ENCODE measurements at places on chromosomes 4 and X.

DNA sequence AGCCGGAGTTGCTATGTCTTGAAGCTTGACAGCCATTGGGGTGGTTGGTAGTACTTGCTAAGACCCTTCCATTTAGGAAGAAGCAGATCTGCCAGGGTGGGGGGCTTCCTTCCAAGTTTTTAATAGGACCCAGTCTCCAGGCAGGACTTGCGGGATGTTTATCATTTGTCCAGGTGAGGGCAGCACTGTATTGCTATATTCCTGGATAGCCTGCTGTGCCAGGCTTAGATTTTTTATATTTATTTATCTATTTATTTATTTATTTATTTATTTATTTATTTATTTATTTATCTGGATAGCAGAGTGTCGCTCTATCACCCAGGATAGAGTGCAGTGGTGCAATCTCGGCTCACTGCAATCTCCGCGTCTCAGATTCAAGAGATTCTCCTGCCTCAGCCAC, 87.4 kb upstream of the CT45A1 start:
- no peak for DNase-seq

GRCh38 chr4:124306352-124306751, 406.2 kb downstream of the ANKRD50 start:
- no peak for DNase-seq

DNA sequence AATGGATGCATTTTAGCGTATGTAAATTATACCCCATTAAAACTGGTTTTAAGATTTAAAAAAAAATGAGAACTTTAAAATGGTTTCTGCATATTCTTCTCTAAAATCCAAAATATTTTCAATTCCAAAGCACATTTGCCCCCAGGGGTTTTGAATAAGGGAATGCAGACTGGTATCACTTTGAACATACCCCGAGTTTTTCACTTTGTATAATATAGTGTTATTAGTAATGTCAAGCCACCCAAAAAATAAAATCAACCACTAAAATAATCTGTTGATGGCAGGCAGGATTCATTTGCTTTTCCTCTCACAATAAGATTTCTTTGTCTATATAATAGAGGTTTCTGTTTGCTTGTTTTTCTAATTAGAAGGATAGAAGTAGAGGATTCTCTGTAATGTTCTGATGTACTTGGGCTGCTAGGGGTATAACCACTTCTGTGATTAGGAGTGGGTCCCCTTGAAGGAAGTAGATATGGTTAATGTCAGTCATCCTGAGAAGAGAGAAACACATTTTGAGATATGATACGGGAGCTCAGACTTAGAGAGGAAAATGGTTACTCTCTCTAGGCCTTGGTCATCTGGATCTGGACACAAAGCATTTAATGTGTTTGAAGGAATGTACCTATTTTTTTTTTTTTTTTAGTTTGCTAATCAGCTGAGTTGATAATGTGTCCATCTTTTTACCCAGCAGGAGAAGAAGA, 9.3 kb upstream of the LIN54 start:
- DNase-seq, result no peak

- DNase-seq, result no peak
These were observed 89.0 kb upstream of the BANK1 start for GRCh38 chr4:101701551-101701950.

DNA sequence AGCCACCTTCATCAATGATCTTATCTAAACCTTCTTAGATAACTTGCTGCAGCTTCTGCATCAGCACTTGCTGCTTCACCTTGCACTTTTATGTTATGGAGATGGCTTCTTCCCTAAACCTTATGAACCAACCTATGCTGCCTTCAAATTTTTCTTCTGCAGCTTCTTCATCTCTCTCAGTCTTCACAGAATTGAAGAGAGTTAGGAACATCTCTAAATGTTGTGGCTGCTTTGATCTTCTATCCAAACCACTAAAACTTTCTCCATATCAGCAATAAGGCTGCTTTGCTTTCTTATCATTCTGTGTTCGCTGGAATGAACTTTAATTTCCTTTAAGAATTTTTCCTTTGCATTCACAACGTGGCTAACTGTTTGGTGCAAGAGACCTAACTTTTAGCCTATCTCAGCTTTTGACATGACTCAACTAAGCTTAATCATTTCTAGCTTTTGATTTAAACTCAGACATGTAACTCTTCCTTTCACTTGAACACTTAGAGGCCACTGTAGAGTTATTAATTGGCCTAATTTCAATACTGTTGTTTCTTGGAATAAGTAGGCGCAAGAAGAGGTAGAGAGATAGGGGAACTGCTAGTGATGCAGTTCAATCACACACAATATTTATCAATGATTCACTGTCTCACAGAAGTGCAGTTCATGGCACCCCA, 36.1 kb upstream of the CORIN start:
- no peak for DNase-seq

- no peak for DNase-seq
These were observed 710.0 kb downstream of the CCSER1 start for GRCh38 chr4:90837241-90837640.

- DNase-seq, result no peak
These were observed 1574.7 kb downstream of the STIM2 start for GRCh38 chr4:28435314-28435713.

DNA sequence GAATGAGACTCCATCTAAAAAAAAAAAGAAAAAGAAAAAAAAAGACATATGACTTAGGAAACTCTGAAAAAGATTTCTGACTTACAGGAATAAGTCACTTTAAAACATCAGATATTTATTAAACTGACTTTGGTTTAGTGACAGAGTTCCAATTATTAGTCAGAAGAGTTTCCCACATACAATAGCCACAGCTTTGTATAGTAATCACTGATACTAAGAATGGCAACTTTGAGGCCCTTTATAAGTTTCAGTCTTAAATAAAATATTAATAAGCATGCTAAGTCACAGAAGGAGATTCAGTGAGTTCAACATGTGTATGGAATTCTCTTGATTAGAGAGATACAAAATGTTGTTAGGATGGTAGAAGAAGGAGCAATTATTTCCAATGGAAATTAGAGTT, 652.3 kb upstream of the AMOT start:
- no peak for DNase-seq

GRCh38 chrX:131271274-131271673, 17.8 kb downstream of the IGSF1 start:
- no peak for DNase-seq

GRCh38 chr4:99848591-99849001, 32.0 kb downstream of the DAPP1 start:
- no peak for DNase-seq

DNA sequence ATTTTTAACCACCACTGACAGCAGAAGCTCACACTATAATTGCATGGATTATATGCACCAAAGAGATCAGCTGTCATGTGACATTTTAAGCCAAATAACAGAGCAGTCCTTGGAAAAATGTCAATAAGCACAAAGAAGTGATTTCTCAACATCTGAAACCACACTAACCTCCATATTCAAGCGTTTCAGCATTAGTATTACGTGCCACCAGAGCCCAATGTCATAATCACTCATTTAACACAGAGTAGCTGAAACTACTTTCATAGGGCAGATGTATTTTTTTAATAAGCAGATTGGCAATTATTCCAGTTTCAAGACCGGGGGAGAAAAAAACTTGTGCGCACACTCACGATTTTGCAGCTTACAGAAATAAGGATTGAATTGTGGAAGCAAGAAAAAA, 76.6 kb downstream of the SH3KBP1 start:
- DNase-seq, result no peak

- no peak for DNase-seq
These were observed 285.0 kb upstream of the BOD1L1 start for GRCh38 chr4:13912436-13912925.

DNA sequence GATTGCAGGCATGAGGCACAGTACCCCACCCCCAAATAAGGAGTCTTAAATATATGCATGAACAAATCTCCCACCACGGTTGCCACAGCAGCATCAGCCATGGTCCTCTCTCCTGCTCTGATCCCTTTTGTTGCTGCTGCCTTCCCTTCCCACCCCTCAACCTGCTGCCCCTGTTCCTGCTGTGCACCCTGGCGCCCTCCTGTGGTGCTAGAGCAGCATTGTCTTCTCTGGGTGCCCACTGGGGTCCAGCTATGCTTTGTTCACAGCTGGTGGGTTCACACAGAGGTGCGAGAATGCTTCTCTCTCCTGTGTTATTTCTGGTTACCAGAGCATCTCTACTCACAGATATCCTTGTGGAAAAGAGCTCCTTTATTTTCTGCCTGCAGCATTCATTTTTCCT, 116.2 kb downstream of the GATB start:
- no peak for DNase-seq

GRCh38 chr4:107098401-107098800, 62.3 kb upstream of the DKK2 start:
- no peak for DNase-seq

- DNase-seq, result no peak
These were observed 202.1 kb downstream of the OR13H1 start for GRCh38 chrX:131745942-131746489.

DNA sequence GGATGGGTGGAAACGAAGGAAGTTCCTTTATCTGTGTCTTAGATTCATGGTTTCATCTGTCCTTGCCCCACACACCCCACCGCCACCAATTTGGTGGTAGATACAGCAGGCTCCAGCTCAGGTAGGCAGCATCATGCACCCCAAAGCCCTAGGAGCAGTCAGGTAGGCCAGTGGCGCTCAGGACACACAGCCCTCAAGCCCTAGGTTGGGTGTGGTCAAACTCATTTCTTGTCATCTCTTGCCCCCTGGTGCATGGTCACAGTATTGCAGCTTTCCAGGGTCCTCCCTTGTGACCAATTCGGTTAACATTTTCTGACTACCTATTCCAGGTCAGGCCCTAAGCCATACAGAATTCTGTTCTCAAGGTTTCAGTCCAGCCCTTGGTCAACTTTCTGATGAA, 14.5 kb upstream of the PRRG3 start:
- DNase-seq, result no peak

DNA sequence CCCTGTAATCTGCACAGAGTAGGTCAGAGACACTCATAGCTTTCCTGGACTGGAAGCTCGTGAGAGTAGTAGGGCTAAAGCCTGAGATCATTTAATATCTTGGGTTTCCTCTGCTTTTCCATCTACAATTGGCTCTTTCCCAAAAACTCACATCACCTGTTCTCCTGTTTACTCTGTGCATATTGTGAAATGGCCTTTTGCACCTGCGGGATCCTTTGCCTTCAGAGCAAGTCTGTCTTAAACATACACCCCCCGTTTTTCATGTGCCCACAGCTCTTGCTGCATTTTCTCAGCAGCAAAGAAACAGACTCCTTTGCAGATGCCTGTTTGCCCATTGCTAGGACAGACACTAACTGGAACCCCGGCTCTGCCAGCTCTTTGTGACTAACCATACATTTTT, 608.3 kb upstream of the PCDH10 start:
- DNase-seq, result no peak

DNA sequence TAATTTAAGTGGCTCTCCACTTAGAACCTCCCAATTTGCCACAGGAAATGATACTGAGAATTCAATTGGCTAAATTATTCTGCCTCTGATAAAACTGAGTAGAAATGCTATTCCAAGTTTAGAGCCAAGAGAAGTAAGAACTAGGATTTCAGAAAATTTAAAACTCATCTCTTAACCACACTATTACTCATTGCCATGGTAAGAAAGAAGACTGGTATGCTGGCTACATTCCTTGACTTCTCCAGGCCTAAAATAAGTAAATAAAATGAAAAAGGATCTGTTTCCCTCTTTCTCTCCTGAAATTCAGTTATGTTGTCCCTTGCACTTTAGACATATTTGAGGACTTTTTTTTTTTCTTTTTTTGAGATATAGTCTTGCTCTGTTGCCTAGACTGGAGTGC, 23.3 kb downstream of the ZNF280C start:
- no peak for DNase-seq

DNA sequence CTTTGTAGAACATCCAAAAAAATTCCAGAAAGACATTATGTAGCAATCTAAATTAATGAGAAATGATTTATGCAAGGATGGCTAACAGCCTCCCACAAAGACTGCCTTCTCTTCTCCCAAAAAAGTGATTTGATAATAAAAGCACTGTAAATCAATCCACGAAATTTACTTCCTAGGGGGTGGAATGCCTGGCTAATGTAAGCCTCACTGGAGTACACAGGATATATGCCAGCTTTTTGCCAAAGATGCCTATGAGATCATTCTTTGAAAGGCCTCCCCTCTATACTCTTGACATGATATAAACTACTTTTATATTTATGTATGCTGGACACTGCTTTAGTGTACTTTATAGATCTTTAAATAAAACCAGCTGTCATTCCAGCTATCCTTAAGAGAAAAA, 211.1 kb downstream of the ADAMTS3 start:
- DNase-seq, result no peak

GRCh38 chr4:164023214-164023613, 528.7 kb downstream of the TMA16 start:
- no peak for DNase-seq

DNA sequence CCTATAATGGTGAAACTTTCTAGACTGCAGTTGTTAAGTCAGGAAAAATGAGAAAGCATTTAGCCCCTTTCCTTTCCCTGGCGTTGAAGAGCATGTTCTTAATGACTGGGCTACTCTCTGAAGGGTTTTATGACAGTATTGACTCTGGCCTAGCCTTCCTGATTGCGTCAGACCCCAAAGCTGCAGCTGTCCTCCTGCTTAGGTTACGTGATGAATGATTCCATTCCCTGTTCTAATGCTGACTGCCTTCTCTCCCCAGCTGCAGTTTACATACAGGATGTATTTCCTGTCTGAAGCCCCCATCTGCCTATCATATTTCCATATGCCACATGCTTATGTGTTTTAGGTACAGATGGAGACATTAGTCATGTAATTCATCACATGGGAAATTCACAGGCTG, 105.8 kb upstream of the EGFL6 start:
- DNase-seq, result peak; percentile 72

- DNase-seq, result no peak
These were observed 27.6 kb downstream of the MORF4L2 start for GRCh38 chrX:103658681-103659433.

GRCh38 chr4:48321312-48321711, 20.0 kb upstream of the SLAIN2 start:
- no peak for DNase-seq

- no peak for DNase-seq
These were observed 92.6 kb downstream of the BLTP1 start for GRCh38 chr4:122244764-122245163.

- no peak for DNase-seq
These were observed 1.1 kb downstream of the KLHL15 start for GRCh38 chrX:24025741-24026403.

GRCh38 chr4:98662626-98663225, 4.3 kb upstream of the TSPAN5 start:
- no peak for DNase-seq

DNA sequence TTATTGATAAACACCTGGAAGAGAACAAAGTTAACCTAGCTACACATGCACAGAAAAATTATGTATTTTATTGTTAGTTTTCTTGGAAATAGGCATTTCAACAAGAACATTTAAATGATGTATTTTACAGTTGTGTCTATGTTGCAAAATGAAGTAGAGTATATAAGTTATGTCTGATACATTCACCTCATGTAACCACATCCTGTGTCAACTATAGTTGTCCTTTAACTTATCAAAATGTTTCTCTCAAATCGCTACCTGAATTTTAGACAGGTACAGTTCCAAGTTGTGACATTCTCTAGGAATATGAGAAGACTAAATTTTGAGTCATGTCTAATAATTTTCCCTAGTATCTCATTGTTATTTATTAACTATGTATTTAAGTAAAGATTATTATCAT, 27.2 kb upstream of the TNIP3 start:
- DNase-seq, result no peak

GRCh38 chrX:20374450-20374849, 107.7 kb upstream of the RPS6KA3 start:
- DNase-seq, result no peak
